ENCODE measurements at places on chromosomes 7 and 10. TPM values are rescaled to one million over a fixed set of nuclear protein-coding genes. Genes with fewer than 3 reads are reported as not detected.

DNAH11 gene
- total RNA-seq, result 1.3 TPM

HMX2 gene
- not detected for total RNA-seq

TRIM50 gene
- total RNA-seq, result not detected

TFEC gene
- total RNA-seq, result 2.4 TPM

SORBS1 gene
- 351 TPM for total RNA-seq

TRIM24 gene
- total RNA-seq, result 26.3 TPM

STAG3 gene
- 5.5 TPM for total RNA-seq

IL15RA gene
- 4.6 TPM for total RNA-seq

CHCHD1 gene
- total RNA-seq, result 16.2 TPM

RBM20 gene
- 3.1 TPM for total RNA-seq

INMT gene
- 0.66 TPM for total RNA-seq

RARRES2 gene
- total RNA-seq, result 25.8 TPM

MUC3A gene
- not detected for total RNA-seq

HERC4 gene
- 107 TPM for total RNA-seq

P4HA1 gene
- total RNA-seq, result 19.9 TPM

GHITM gene
- total RNA-seq, result 226 TPM

CCDC172 gene
- total RNA-seq, result not detected

PPP1R17 gene
- total RNA-seq, result 0.67 TPM

FAM131B gene
- 143 TPM for total RNA-seq

DMTF1 gene
- 153 TPM for total RNA-seq

SFRP4 gene
- 0.85 TPM for total RNA-seq

ZNF248 gene
- total RNA-seq, result 41.0 TPM

HMX3 gene
- total RNA-seq, result not detected

C7orf33 gene
- total RNA-seq, result not detected

ARHGEF5 gene
- 1.1 TPM for total RNA-seq

GNAT3 gene
- not detected for total RNA-seq

LIPN gene
- total RNA-seq, result not detected

TAS2R4 gene
- total RNA-seq, result 7.0 TPM

MOSPD3 gene
- total RNA-seq, result 17.8 TPM

PCGF5 gene
- total RNA-seq, result 65.0 TPM

NEBL gene
- total RNA-seq, result 152 TPM

PCLO gene
- total RNA-seq, result 112 TPM

GRM8 gene
- 17.1 TPM for total RNA-seq

TLX1 gene
- not detected for total RNA-seq

MMD2 gene
- total RNA-seq, result 20.1 TPM

VSTM4 gene
- total RNA-seq, result 14.2 TPM

SLIT1 gene
- 61.8 TPM for total RNA-seq

ZNF22 gene
- 18.6 TPM for total RNA-seq

CDH23 gene
- 14.9 TPM for total RNA-seq

OLAH gene
- total RNA-seq, result not detected

GTF2IRD1 gene
- total RNA-seq, result 23.6 TPM

HECW1 gene
- 102 TPM for total RNA-seq

ACHE gene
- 31.3 TPM for total RNA-seq

LBX1 gene
- not detected for total RNA-seq

APBB1IP gene
- 9.9 TPM for total RNA-seq

GFRA1 gene
- 32.6 TPM for total RNA-seq

ANKRD61 gene
- total RNA-seq, result not detected

MLXIPL gene
- 21.4 TPM for total RNA-seq

GPER1 gene
- total RNA-seq, result 9.9 TPM

Measured in dorsolateral prefrontal cortex (tissue), 122 donors.